Kidney glomerular epithelial cell (primary cell): ENCODE measurements at places on chromosomes 2 and 18.

- no peak for DNase-seq
Measured at GRCh38 chr2:30288561-30288960, 57.2 kb downstream of the LBH start.

- DNase-seq = peak; percentile 22
Measured at GRCh38 chr2:230060672-230061293, 7.9 kb downstream of the SLC16A14 start.

- DNase-seq = no peak
Measured at GRCh38 chr2:160940699-160941098, 219.5 kb upstream of the TANK start.

DNA sequence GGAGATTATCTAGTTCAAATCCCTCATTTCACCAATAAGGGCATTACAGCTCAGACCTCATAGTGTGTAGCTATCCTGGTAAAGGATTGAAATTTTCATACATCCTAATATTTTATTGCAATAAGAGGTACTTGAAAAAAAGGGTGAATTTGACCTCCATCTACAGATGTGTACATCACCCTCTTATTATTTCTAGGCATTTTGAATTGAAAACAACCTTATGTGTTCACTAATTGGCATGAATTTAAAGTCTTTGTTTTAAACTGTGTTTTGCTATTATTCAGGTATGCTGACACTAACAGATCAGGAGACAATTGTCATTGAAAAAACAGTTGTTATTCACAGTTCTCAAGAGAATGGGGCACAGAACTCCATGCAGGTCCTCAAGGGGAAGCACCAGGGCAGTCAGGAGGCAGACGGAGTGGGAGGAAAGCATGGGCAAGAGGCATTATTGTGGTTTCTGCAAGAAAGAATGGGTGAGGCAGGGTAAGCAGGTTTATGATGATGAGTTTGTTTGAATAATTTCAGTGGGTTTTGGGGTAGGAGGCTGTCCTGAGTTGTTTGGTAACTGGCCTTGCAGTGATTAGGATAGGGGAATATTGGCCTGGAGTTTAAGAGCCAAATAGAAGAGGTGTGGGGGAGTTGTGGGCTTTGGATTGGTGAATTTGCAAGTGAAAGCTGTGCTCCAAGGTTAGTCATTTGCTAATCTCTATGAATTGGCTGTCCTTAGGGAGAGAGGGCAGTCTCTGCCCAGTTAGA lies 194.6 kb downstream of the GPD2 start:
- DNase-seq = no peak

GRCh38 chr2:171878481-171878993 lies 15.5 kb downstream of the SLC25A12 start:
- no peak for DNase-seq

GRCh38 chr2:223976635-223977226 lies 19.5 kb downstream of the MRPL44 start:
- DNase-seq = no peak

GRCh38 chr2:189498205-189498604 lies 56.9 kb downstream of the WDR75 start:
- no peak for DNase-seq

GRCh38 chr2:231315896-231316295 lies 79.6 kb upstream of the B3GNT7 start:
- DNase-seq = no peak

DNA sequence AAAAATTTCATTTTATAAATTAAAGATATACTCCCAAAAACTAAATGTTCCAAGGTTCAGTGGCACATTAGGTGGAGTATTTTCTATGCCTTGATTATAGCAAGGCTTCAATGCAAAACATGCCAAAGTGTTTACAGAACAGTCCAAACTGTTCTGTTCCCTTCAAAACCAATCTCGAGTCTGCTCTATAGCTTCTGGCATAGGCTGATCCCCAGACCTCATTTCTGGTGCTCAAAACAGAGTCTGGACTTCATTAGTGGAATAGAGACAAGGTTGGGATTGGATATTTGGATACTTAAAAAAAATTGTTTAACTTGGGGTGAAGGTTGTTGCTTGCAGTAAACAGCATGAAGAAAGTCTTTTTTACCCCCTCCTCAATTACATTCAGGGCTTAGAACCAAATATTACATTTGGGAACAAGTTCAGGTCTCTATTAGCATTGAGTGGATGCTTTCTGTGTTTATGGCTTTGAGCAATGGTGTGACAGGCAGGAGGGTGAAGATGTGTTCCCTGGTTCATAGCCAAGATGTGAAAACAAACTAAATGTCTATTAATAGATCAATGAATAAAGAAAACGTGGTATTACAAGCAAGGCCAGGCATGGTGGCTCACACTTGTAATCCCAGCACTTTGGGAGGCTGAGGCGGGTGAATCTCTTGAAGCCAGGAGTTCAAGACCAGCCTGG lies 208.1 kb upstream of the RND3 start:
- no peak for DNase-seq

DNA sequence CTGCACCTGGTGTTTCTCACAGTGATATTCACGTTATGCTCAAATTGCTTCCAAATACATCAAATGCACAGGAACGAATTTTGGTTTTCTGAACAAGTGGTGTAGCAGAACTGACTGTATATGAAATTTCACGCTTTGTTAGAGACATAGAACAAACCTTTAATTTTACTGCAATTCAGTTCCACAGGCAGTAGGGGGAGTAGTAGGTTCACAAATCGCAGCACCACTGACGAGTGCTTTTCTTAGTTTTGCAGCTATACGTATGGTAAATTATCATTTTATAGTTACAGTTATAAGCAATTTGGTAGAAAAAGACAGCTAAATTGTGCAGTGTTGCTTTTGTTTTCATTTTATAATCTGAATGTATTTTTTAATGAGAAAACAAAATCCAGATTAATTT lies 113.3 kb downstream of the KIAA1328 start:
- DNase-seq = peak; percentile 20

DNA sequence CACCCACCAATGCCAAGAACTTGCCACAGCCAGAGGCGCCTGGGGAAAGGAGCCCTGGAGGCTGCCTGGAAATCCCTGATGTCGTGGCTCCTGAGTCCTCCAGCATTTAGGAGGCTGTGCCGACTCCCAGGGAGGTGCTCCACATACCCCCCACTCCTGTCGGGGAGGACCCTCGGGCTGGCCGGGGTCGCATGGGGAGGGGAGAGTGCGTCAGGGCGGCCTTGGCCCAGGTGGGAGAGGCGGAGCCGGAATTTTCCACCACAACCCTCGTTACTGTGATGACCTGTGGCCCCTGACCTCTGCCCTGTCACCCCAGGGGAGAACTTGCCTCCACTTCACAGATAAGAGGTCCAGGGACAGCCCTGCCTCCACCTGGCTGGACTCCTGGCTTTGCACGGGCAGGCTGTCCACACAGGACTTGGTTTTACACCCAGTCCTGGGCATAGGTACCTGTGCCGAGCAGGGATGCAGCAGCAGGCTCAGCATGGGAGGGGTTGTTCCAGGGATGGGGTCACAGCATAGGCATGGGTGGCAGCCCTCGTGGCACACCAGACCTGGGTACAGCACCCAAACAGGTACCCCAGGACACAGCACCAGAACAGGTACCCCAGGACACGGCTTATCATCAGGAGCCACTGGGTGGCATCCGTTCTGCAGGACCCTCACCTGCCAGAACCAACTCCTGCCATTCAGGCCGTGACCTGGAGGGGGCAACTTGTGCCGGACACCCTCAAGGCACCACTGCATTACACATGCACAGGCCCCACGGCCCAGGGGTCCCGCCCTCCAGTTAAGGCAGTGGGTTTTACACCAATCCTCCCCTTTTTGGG lies 12.3 kb upstream of the AGXT start:
- DNase-seq = no peak

DNA sequence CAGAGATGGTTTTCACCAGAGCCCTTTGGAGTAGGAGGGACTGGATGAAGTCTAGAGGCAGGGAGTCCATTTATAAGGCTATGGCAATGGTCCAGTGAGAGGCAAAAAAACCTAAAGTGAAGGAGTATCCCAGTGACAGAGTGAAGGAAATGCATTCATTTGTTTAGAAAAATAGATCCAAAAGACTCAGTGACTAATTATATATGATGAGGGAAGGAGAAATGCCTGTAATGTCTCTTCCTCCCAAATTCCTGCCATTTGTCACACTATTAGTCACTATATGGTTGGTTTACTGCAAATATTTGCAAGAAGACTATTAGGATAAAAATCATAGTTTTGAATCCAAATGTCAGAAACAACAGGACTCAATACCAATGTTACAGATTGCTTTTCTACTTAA lies 104.2 kb downstream of the ZNF521 start:
- peak; percentile 2 for DNase-seq

GRCh38 chr2:9690716-9691498 lies 60.1 kb upstream of the YWHAQ start:
- DNase-seq = no peak

GRCh38 chr2:233354971-233355574 lies 779 bp downstream of the DGKD start:
- no peak for DNase-seq

DNA sequence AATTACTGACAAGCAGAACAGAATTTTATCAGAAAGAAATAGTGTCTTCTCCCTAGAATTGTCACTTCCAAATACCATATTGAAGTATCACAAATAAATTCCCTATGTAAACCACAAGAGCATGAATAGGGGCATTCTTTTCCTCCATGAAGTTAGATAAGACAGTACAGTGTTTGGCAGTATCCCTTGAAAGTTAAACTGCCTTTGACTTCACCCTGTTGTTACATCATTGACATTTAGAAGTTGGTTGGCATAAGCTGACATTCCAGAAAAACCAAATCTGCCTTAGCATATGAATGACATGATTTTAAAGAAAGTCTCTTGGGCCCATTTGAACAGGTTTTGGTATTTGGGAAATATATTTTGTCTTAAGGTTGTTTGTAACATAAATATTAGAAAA lies 50.2 kb upstream of the OSR1 start:
- no peak for DNase-seq

GRCh38 chr2:191866195-191866594 lies 19.3 kb upstream of the CAVIN2 start:
- no peak for DNase-seq

GRCh38 chr2:190838492-190838910 lies 42.1 kb upstream of the GLS start:
- peak; percentile 76 for DNase-seq

DNA sequence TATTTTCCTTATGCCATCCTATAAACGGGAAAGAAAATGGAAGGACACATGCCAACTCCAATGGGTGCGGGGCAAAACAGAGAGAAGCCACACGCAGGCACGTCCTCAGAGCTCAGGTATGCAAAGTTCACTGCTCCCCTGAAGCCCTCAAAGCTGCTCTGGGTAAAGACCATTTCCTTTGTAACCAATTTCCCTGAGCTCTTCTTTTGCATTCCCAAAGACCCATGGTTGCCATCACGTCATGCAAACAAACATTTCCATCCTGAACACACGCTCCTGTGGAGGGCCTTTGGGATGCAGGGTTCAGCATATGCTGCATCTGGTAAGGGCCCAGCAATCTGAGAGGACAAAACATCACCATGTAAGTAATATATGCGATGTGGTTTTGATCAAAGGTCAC lies 69.4 kb downstream of the EMILIN2 start:
- no peak for DNase-seq

- DNase-seq = no peak
Measured at GRCh38 chr2:43224571-43225092, 1.8 kb downstream of the ZFP36L2 start.

GRCh38 chr2:110659248-110659647 lies 18.6 kb downstream of the BUB1 start:
- DNase-seq = peak; percentile 76

DNA sequence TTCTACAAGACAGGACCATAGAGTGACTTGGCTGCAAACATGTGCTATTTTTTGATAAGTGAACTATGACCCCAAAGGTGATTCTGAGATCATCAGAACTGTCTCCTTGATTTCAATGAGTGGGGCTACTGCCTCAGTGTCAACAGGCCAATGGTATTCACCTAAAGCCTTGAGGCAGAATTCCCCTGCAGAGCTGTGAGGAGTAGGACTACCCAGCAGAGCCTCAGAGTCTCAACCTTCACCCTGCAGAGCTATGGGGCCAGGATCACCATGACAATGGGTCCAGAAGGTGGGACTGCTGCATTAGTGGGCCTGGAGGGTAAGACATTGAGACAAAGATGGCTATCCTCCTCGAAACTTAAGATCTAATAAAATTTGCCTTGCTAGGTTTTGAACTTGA lies 1668.2 kb upstream of the SLC39A10 start:
- no peak for DNase-seq

GRCh38 chr2:109380502-109381326 lies 233.1 kb downstream of the SEPTIN10 start:
- no peak for DNase-seq

DNA sequence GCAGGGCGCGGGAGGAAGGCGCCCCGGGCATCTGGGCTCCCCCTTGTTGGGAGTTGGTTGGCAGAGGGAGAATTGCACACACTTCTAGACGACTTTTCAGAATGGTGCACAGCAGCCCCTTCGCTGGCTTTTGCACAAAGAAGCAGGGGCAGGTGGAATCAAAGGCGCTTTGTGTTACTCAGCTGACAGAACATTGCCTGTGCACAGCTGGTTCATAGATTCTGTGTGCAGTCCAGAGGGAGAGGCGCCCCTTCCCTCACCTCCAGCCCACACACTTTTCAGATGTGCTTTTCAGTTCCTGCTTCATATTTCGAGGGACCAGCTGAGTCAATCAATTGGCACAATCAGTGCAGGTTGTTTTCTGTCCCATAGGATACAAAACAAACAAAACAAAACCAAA lies 348.4 kb upstream of the RAB12 start:
- no peak for DNase-seq

DNA sequence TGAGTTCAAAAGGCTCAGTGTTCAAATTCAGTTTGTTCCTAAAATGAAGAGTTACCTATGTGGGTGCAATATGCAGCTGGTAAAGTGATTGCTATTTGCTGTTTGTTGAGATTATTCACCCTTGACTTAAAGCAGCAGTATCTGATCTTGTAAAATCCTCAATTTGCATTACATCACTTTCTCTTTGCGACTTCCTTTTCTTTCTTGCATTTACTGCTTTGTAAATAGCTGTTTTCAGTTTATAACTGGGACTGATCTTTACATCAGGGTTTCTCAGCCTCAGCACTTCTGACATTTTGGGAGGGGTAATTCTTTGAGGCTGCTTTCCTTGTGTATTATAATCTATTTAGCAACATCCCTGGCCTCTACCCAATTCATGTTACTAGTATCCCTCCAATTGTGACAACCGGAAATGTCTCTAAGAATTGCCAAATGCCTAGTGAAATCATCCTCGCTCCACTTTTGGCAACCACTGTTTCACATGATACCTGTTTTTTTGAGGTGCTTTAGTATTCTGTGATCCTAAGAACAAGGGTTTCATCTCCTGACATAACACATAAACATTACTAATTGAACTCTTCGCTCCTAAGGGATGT lies 12.1 kb upstream of the ERCC3 start:
- DNase-seq = no peak

DNA sequence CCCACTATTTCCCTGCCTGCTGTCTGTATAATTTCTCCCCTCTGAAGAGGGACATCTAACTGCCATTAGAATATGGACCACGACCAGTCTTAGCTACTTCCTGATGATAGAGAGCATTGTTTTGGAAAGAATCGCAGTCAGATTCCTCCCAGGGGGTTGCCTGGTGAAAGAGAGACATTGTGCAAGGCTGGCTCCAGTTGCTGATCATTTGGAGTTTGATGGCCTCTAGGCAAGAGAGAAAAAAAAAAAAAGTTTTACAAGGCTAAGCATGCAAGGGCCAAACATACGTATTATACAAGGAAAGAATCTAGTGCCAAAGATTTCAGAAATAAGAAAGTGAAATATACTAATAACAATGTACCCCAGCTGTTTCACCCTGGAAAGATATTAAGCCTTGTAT lies 182.2 kb downstream of the CMPK2 start:
- no peak for DNase-seq

- DNase-seq = no peak
Measured at GRCh38 chr2:231542136-231542535, 11.9 kb upstream of the NMUR1 start.

GRCh38 chr18:30967701-30968100 lies 74.8 kb downstream of the DSC3 start:
- DNase-seq = peak; percentile 12
